ENCODE measurements at places on chromosomes 12 and 14.

DNA sequence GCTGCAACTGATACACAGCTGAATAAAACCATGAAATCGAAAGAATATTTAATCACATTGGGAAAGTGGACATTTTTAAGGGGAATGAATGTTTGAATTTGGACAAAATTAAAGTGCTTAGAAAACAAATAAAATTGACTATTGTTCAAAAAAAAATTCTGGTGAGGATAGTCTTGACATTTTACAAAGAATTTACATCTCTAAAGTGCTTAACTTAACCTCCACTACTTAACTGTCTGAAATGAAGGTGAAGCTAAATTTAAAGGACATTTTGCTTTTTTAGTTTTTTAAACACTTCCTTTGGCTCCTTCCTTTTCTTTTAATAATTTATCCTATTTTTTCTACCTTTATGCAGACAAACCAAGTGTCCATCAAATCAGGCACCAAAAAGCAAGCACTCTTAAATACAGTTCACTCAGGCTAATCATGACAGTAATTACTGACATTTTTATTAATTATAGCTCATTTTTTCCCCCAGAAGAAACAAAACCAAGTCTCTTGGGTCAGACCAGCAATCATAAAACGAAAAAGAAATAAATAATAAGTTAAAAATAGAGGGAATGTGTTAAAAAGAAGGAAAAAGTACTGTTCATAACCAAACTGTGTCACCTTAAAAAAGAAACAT lies 5.7 kb upstream of the CCND2 start:
- no peak for DNase-seq

DNA sequence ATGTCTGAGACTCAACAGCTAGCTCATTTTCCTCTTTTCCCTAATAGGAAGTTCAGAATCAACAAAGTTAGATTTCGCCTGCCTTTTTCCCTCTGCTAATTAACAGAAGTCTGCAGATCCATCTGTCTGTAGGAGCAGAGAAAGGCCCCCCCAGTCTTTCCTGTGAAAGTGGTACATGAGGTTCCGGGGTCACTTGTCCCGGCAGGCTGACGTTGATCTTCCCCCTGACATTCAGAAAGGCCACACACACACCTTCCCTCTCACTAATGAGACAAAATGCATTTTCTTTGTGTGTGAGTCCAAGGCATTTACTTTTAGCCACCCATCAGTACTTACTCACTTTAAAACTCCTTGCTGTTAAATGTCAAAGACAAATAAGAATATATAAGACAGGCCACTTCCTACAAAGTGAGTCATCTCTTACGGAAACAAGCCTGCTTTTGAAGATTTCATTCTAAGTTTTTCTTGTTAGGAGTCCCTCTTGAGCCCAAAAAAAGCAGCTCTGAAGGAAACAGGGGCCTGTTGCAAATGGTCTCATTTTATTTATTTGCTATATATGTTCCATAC lies 138.7 kb downstream of the TTC7B start:
- DNase-seq: no peak

DNA sequence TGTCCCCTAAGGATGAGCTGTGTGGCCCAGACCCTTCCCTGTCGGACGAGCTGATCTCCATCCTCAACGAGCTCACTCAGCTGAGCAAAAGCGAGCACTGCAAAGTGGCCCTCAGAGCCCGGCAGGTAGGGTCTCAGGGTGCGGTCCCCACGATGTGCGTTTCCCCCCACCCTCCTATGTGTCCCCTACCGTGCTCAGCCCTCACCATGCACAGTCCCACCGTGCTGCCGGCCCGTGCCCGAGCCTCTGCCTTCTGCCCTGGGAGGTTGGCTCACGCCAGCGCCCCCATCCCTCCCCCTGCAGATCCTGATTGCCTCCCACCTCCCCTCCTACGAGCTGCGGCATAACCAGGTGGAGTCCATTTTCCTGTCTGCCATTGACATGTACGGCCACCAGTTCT lies 86.6 kb downstream of the FOXN4 start:
- no peak for DNase-seq

GRCh38 chr14:104194716-104195115 lies 56.3 kb downstream of the KIF26A start:
- DNase-seq: no peak

GRCh38 chr14:55381561-55381960 lies 30.1 kb downstream of the ATG14 start:
- DNase-seq: no peak

- no peak for DNase-seq
Observed at GRCh38 chr14:58944343-58944967, 244.0 kb upstream of the DAAM1 start.

GRCh38 chr12:89499857-89500256 lies 24.7 kb downstream of the GALNT4 start:
- DNase-seq: no peak

DNA sequence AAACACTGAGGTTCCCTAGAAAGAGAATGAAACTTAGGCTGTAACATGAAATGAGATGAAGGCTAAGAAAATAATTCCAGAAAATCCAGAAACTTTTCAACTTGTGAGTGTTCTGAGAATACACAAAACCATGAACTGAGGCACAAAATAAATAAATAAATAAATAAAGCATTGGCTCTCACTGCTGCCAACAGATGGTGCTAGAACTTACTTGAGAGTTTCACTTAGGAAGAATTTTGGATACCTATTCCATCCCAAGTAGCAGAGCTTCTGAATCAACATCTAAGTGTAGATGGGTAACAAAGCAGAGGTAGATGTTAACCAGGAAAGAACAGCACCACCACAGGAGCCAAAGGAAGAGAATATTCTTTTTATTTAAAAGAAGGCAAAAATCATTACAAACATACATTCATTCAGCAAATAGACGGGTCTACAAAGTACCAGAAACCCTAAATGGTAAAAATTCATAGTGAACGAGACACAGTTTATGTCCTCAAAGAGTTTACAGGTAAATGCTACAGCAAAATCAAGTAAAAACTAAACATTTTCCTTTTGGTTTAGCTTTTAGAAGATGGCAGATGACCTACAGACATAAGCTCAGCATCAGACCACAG lies 16.7 kb downstream of the EPS8 start:
- DNase-seq: no peak

DNA sequence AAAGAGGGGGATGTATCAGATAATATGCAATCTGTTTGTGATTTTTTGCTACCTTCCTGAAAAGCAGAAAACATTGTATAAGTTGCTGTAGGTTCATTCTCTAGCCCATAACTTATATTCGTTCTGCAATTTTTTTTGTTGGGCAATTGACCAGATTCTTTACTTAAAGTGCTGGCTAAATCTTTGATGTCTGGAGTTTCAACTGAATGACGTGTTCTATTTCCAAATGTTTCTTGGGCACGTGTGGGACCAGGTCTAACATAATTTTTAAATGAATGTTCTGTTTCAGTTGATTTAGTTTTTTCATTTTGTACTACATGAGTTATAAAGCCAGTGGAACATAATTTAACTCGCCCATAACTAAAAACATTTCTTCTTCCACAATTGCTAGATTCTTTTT lies 3.8 kb downstream of the MLH3 start:
- DNase-seq: no peak

- no peak for DNase-seq
Observed at GRCh38 chr12:124550123-124551089, 17.0 kb downstream of the NCOR2 start.

- DNase-seq: no peak
Observed at GRCh38 chr14:102187568-102188001, 47.9 kb downstream of the WDR20 start.

DNA sequence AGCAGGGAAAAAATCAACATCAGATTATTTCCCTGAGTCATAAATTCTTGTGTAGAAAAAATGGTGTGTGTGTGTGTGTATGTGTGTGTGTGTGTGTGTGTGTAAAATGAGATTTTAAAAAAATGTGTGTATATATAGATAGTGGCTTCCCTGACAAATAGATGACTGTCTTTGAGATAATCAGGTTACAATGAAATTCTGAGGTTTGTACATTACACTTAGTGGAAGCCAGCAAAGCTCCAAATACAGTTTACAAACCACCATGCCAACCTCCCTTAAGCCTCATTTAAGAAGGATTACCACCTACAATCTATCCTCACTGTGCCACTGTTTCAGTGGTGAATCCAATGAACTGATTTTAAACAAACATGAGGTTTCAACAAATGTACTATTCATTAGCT lies 93.8 kb downstream of the MED13L start:
- no peak for DNase-seq

- no peak for DNase-seq
Observed at GRCh38 chr12:33438851-33439586, 600 bp downstream of the SYT10 start.

DNA sequence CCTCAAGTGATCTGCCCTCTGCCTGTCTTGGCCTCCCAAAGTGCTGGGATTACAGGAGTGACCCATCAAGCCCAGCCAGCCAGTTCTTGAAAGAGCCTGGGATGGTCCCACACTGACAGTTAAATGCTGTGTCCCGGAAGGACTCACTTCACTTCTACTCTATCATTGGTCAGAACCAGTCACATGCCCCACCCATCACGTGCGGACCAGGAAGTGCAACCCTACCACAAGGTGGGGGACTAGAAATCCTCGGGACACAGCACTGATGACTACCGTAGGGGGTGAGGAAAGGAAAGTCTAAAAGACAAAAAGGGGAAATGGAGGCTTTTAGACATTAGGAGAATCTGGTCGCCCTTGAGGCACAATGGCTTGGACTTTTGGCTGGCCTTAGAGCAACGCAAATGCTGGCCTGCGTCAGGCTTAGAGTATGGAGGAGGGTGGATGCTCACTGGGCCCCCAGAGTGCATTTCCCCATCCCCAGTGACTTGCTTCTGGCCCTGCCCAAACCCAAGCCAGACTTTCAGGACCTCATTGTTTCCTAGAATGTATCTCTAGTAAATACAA lies 207.7 kb downstream of the TTC8 start:
- no peak for DNase-seq

DNA sequence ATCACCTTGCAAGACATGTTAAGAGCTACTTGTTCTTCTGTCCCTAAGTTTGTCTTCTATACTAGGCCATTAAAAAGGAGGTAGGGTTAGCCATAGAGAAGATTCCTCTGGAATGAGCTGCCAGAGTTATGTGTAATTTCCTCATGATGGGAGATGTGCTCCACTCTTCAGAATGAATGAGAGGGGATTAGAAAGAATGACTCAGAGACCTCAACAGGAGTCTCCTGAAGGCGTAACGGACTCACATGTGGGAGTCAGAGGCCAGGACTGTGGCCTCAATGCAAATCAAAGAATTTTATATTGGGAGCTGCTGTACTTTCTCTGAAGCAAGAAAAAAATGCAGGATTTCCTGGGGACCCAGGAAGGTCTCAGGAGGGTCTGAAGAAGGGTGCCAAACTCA lies 87.8 kb upstream of the ATXN7L3B start:
- DNase-seq: no peak

- no peak for DNase-seq
Observed at GRCh38 chr12:77949943-77950342, 119.2 kb downstream of the NAV3 start.

- no peak for DNase-seq
Observed at GRCh38 chr14:75875958-75876357, 105.8 kb downstream of the TGFB3 start.

DNA sequence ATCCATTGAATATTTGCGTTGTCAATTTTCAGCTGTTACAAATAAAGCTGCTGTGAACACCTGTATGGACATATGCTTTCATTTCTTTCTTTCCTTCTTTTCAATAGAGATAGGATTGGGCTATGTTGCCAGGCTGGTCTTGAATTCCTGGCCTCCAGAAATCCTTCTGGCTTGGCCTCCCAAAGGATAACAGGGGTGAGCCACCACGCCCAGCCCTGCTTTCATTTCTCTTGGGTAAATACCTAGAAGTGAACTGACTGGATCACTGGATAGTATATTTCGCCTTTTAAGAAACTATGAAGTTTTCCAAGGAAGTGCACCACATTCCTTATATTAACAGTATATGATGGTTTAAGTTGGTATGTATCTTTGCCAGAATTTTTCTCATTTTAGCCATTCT lies 32.3 kb upstream of the EAPP start:
- DNase-seq: no peak

- no peak for DNase-seq
Observed at GRCh38 chr12:129622566-129622965, 281.3 kb downstream of the TMEM132D start.

- DNase-seq: no peak
Observed at GRCh38 chr12:108315486-108316105, 23.5 kb downstream of the CMKLR1 start.

GRCh38 chr12:2169940-2170339 lies 117.2 kb downstream of the CACNA1C start:
- no peak for DNase-seq

DNA sequence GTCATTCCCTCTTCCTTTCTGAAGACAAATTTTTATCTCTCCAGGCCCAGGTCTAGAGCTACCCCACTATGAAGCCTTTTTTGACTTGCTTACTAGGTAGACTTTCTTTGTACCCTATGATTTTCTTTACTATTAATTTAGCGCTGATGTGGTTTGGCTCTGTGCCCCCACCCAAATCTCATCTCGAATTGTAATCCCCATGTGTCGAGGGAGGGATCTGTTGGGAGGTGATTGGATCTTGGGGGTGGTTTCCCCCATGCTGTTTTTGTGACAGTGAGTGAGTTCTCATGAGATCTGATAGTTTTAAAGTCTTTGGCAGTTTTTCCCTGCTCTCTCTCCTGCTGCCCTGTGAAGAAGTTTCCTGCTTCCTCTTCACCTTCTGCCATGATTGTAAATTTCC lies 118.1 kb downstream of the SLC38A1 start:
- no peak for DNase-seq

- no peak for DNase-seq
Observed at GRCh38 chr14:39302124-39302810, 68.6 kb downstream of the MIA2 start.

GRCh38 chr14:39228044-39228443 lies 5.7 kb upstream of the MIA2 start:
- no peak for DNase-seq

- DNase-seq: no peak
Observed at GRCh38 chr14:21399311-21399870, 15.6 kb upstream of the SUPT16H start.

DNA sequence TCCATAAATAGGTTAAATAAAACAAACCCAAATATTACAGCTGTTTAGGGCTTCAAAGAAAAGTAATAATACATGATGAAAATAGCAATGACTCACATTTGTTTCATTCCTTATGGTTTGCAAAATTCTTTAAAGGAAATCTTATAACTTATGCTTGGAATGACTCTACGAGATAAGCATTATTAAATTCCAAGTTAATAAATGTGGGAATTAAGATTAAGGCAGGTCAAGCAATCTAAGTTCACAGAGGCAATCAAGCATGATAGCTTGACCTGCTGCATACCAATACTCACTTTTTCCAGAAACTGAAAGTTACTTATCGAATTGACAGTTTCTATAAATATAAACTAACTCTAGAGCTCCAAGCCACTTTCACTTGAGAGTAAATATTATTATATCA lies 1002.9 kb upstream of the SEL1L start:
- DNase-seq: no peak

DNA sequence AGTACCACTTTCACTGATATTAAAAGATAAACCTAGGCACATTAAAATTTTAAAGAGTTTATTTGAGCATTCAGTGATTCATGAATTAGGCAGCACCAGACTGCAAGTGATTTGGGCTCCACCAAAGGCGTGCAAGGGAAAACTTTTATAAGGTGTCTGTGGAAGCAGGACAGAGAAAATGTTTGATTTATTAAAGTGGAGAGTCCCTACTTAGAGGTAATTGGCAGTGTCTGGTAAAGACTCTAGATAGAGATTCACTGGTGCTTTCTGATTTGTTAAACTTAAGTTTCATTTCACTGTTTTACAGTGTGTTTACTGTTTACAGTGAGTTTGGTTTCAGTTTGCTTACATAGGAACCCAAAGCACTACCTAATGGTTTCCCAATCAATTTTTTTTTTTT lies 72.8 kb downstream of the ANKS1B start:
- no peak for DNase-seq
